Naive thymus-derived CD4-positive, alpha-beta T cell (primary cell): ENCODE measurements at places on chromosomes 2 and 18. TPM values are rescaled to one million over a fixed set of nuclear protein-coding genes. Genes with fewer than 3 reads are reported as not detected.

DNA sequence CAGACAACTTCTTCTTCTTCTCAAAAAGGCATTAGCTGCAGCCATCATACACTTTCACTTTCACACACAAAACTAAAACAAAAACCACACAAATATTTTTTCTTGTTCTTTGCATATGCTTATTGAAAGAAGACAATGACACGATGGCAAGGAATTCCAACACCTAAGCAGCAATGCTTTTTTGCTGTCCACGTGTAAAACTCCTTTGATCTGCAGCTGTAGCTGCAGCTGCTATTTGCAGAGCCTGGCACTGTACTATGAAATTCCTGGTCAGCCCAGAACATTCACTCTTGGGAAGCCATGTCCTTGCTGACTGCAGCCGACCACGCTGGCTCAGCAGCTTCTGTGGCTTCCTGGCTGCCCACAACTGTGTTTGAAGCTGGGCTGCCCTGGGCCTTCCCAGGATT is 316.2 kb downstream of the CDH2 start:
- no peak for DNase-seq

DNA sequence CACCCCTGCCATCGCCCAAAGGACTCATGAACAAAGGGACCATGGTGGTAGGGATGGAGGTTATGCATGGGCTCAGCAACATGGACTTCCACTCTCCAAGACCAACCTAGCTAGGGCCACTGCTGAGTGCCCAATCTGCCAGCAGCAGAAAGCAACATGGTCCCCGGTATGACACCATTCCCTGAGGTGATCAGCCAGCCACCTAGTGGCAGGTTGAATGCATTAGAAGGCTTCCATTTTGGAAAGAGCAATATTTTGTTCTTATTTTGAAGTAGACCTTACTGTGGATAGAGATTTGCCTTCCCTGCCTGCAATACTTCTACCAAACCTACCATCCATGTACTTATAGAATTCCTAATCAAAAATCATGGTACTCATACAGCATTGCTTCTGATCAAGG is 99.8 kb downstream of the METTL4 start:
- DNase-seq = no peak

DNA sequence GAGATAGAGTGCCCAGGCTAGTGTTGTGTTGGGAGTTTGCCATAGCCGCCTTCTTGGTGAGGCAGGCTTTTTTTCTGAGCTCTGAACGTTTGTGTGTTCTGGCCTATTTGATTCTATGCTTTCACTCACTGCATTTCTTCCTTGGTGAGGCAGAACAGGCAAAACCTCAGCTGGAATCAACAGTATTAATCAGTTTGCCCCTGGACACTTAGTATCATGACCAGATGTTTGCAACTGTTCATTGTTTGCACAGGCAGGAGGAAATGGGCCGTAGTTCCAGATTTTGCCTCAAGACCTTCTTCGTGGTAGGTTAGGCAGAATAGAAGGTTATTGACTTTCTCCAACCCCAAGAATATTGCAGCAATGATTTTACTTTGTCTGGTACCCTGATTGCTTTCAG is 218.1 kb upstream of the RASGRP3 start:
- no peak for DNase-seq

DNA sequence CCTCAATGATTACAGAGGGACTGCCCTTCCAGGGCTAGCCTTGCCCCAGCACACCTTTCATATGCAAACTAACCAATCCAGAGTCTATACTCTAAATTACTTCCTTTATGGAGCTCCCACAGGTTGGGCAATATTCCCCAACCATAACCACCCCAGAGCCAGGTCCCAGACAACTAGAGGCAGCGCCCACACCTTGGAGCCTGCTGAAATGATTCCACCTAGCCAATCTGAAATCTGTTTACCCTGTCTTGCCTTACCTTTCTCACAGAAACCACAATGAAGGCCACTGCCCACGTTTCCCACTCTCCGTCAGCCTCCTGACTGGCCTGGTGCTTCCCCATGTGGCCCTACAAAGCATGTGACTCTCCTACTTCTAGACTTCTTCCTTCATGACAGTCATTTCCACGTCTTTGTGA is 62.0 kb downstream of the REEP1 start:
- no peak for DNase-seq

LYPD1 gene
- not detected for polyA plus RNA-seq

DNAJB2 gene
- 7.7 TPM for polyA plus RNA-seq

ABHD1 gene
- polyA plus RNA-seq = 0.53 TPM

ANKRD30B gene
- not detected for polyA plus RNA-seq
